Karpas-422 (cell line): ENCODE measurements at places on chromosomes 7 and 10.

DNA sequence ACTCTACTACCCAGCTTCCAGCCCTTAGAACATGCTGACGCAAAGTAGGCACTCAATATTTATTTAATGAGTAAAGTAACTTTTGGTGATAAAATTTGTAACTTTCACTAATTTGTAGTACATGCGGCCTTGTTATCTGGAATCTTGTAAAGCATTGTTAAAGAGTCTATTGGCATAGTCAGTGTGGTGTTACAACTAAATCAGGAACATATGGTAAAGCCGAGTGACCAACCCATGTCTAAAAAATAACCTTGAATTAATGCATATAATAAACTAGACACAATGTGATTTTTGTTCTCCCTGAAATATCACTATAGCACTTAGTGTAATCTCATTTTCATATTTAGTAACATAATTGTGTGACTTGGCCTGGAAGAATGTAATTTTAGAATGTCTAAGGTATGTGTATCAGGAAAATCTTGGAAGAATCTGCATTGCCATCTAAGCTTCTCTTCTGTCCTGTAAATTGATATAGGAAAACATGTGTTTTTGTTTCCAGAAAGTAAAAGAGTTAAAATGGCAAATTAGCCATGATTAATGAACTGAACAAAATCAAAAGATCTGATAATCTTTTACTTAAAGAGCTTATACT, 256.7 kb upstream of the GNAI1 start:
- H3K27me3 ChIP-seq, result no peaks in the 10 kb centered on the region
- H3K4me1 ChIP-seq, result no peaks in the 10 kb centered on the region
- DNase-seq, result no peak

- H3K27ac ChIP-seq, result no peak within 1 kb of the TSS
- no peak within 1 kb of the TSS for H3K4me3 ChIP-seq
- no peak for DNase-seq
- H3K27me3 ChIP-seq, result no peaks in the 10 kb centered on the region
Measured at GRCh38 chr7:29806208-29806994, at the start of gene WIPF3. WIPF3 (plus strand) TSS chr7:29806508; CDS start chr7:29834725, 28,217 bp downstream.

DNA sequence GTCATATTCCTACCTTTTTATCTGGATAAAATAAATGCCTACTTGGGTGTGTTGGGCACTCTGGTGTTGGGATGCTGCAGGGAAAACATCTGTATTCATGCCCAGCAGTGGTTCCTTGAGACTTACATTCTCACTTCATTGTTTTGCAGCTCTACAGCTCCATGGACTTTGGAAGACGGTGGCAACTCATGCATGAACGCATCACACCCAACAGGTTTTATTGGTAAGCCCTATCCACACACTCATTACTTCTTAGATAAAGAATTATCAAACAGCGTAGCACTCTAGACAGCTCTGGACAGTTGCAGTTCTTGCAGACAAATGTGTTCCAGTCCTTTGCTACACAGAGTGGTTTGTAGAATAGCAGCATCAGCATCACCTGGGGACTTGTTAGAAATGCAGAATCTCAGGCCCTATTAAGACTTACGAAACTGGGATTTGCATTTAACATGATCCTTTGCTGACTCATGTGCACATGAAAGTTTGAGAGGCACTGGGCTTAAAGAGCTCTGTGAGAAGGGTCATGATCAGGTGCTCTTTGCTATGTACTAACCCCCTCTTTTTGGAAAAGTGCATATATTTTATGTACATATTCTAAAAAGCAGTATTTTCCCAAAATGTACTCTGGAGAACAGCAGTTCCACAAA, 401.9 kb downstream of the SORCS3 start:
- H3K27me3 ChIP-seq, result no peaks in the 10 kb centered on the region
- H3K4me3 ChIP-seq, result no peak overlapping the region
- no peaks in the 10 kb centered on the region for H3K36me3 ChIP-seq
- H3K4me1 ChIP-seq, result no peaks in the 10 kb centered on the region
- no peak overlapping the region for H3K27ac ChIP-seq
- DNase-seq, result no peak

DNA sequence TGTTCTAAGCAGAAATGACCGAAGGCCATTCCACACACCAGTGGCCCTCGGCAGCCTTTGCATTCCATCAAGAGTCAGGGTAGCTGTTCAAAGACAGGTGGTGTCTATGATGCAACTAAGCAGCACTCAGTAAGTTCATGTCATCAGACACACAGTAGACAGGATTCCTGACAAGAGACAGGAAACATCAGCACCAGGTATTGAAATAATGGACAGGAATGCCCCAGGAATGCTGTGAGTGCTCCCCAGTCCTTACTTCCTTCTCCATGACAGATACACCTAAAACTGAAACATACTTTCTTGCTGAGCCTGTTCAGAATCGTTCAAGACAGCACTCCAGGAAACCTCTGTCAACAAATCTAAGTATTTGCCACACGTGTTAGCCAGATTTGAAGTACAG, 204.4 kb downstream of the TPST1 start:
- no peaks in the 10 kb centered on the region for H3K27me3 ChIP-seq
- no peak overlapping the region for H3K27ac ChIP-seq
- no peak overlapping the region for H3K4me3 ChIP-seq

- no peak for DNase-seq
- H3K4me1 ChIP-seq, result no peaks in the 10 kb centered on the region
- no peaks in the 10 kb centered on the region for H3K27me3 ChIP-seq
- H3K27ac ChIP-seq, result no peak overlapping the region
Measured at GRCh38 chr7:27671675-27672074, 9.0 kb upstream of the HIBADH start.

- no peak for DNase-seq
- no peaks in the 10 kb centered on the region for H3K27me3 ChIP-seq
- no peaks in the 10 kb centered on the region for H3K36me3 ChIP-seq
- H3K27ac ChIP-seq, result no peak within 1 kb of the TSS
- no peaks in the 10 kb centered on the region for H3K4me1 ChIP-seq
- H3K4me3 ChIP-seq, result no peak within 1 kb of the TSS
Measured at GRCh38 chr7:8433477-8434289, at the start of gene NXPH1. NXPH1 (plus strand) TSS chr7:8433609.

- H3K36me3 ChIP-seq, result no peaks in the 10 kb centered on the region
- no peaks in the 10 kb centered on the region for H3K4me1 ChIP-seq
- H3K27ac ChIP-seq, result no peak overlapping the region
- H3K4me3 ChIP-seq, result no peak overlapping the region
- no peak for DNase-seq
Measured at GRCh38 chr7:141444961-141445360, 106.2 kb upstream of the AGK start.

DNA sequence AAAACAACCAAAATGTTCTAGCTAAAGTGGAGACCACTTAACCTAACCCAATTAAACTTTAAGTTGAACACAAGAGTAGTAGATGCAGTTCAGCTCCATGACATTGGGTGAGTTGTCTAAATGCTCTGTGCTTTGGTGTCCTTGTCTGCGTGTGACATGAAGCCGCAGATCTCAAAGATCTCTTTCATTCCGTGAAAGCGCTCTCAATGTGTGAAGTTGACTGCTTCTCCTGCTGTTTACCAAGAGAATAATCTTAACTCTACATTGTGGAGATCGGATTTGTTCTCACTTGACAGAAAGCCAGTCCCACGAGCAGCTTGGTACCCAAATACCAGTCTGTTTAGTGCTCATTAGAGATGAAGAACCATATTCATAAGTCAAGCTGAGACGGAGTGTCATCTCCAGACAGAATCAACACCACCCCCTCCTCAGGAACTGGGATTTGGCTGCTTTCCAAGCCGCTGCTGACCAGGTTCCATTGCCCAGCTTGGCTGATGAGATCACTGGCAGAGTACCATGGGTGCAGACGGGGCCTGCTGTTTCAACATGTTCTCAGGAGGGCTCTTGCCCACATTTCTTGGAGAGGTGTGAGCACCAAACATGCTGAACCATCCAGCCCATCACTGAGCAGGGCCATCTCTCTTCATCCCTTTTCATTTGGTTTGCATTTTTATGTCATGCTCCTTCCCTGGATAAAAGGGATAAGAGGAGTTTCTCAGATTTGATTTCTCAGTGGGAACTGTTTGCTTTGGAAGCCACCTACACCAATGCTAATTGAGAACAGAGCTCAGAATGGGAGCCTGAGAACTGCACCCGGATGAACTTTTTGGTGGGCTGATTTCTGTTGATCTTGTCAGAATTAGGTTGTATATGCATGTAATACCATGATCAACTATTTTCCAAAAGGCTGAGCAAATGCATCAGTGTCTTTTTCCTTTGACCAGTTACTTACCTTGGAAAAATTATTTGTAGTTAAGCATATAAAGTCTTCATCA, 95.8 kb upstream of the AGBL3 start:
- no peaks in the 10 kb centered on the region for H3K4me1 ChIP-seq
- H3K27ac ChIP-seq, result no peak overlapping the region
- no peak overlapping the region for H3K4me3 ChIP-seq
- no peaks in the 10 kb centered on the region for H3K36me3 ChIP-seq
- no peak for DNase-seq

GRCh38 chr7:35519971-35520809, 174.7 kb downstream of the HERPUD2 start:
- no peak overlapping the region for H3K4me3 ChIP-seq
- no peaks in the 10 kb centered on the region for H3K27me3 ChIP-seq
- no peaks in the 10 kb centered on the region for H3K36me3 ChIP-seq
- H3K4me1 ChIP-seq, result no peaks in the 10 kb centered on the region
- no peak overlapping the region for H3K27ac ChIP-seq

DNA sequence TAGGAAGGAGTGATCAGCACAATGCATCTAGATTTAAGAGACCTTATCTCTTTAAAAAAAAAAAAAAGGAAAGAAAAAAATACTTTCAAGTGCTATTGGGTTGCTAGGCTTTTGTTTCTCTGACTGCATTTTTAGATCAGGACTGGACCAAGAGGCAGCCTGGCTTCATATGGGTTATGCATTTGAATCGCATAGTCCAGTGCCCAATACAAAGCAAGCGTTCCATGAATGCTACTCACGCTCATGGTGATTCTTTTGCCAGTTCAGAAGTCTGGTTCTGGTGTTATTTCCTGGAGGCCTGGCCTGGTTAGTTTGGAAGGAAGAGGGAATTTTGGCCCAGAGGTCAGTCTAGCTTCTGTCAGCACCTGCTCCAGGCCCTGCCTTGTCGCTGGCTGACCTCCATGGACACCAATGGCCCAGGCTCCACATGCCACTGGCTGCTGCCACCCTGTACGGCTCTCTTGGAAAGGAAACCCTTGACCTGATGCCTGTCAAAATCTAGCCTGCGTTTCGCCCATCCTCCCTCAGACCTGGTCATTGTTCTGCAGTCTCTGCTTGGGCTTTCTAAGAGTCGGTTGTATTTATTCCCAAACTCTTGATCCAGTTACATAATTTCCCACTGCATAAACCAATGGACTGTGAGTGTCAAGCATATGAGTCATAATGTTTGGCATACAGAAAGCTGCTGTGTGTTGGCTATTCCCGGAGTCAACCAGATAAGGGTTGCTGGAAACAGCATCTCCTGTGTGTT, 74.3 kb upstream of the MKX start:
- no peaks in the 10 kb centered on the region for H3K27me3 ChIP-seq
- H3K4me3 ChIP-seq, result no peak overlapping the region
- H3K36me3 ChIP-seq, result no peaks in the 10 kb centered on the region
- H3K27ac ChIP-seq, result no peak overlapping the region
- H3K4me1 ChIP-seq, result no peaks in the 10 kb centered on the region
- no peak for DNase-seq

DNA sequence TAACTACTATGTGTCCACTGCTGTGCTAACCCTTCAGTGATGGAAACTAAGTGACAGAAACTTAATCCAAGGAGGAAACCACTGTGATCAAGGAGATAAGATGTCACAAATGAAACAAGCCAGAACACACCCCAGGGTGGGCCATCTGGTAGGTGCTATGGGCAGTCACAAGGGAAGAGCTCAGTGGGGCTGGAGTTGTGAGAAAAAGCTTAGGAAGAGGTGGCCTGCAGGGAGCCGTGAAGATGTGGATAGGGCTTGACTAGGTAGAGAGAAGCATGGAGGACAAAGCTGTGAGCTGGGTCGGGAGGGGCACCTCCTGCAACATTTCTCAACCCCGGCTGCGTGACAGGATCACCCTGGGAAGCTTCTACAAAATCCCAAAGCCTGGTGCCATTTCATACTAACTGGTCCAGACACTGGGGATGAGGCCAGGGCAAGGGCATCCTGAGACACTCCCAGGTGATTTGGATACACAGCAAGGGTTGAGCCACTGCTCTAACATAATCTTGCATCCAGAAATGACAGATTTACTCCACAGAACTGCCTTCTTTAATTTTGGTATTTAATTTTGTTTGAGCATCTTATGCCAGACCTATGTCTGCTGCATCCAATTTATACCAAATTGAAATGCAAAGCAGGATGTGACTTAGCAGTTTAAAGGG, 69.3 kb downstream of the OSBPL3 start:
- no peak for DNase-seq
- peaks cover 24% of the 10 kb centered on the region for H3K36me3 ChIP-seq
- no peaks in the 10 kb centered on the region for H3K27me3 ChIP-seq
- peak overlapping the region; percentile 81 for H3K27ac ChIP-seq
- H3K4me1 ChIP-seq, result peaks cover 97% of the 10 kb centered on the region

- H3K4me1 ChIP-seq, result peaks cover 8% of the 10 kb centered on the region
- no peak for DNase-seq
- H3K36me3 ChIP-seq, result no peaks in the 10 kb centered on the region
- no peak overlapping the region for H3K27ac ChIP-seq
- no peak overlapping the region for H3K4me3 ChIP-seq
- H3K27me3 ChIP-seq, result no peaks in the 10 kb centered on the region
Measured at GRCh38 chr7:22394739-22395138, 37.8 kb upstream of the RAPGEF5 start.

GRCh38 chr10:26215396-26215934, 1.1 kb upstream of the GAD2 start:
- H3K36me3 ChIP-seq, result no peaks in the 10 kb centered on the region
- no peak for DNase-seq
- no peak overlapping the region for H3K4me3 ChIP-seq
- H3K27me3 ChIP-seq, result no peaks in the 10 kb centered on the region

DNA sequence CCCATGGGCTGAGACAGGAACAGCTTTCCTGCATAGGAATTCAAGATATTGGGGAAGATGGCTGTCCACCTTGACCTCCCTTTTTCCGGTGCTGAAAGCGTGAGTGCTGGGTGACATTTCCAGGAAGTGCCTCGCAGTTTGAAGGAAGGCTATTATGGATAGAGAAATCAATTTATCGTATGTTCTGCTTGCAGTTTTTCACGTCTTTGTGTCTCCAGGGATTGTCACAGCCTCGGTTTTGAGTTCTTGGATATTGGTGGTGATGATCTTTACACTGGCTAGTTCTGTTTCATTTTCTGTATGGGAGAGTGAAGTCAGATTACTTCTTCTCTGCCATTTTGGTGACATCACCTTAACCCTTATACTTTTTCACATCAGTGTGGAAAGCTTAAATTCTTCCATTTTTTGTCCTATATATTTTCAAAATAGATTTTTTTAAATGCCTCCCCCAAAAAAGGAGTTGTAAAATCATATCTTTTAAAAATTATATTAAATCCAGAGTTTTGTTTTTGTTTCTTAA, 102.5 kb upstream of the APBB1IP start:
- peaks cover 11% of the 10 kb centered on the region for H3K4me1 ChIP-seq
- H3K4me3 ChIP-seq, result peak overlapping the region; percentile 65
- peak; percentile 65 for DNase-seq
- H3K27me3 ChIP-seq, result no peaks in the 10 kb centered on the region
- no peaks in the 10 kb centered on the region for H3K36me3 ChIP-seq
- H3K27ac ChIP-seq, result 0 out of 2 replicates have a peak overlapping the region, but pooled peaks have one; percentile 0
